ENCODE measurements at places on chromosomes 3 and 15.
A peak's percentile ranks its signal among the peaks of the same experiment; 100 is the strongest.

- no peak for DNase-seq
Measured at GRCh38 chr3:143314251-143315093, 194.9 kb downstream of the CHST2 start.

GRCh38 chr3:17946619-17947018, 204.2 kb upstream of the TBC1D5 start:
- no peak for DNase-seq

- DNase-seq = no peak
Measured at GRCh38 chr3:43061101-43061895, 44.6 kb downstream of the POMGNT2 start.

- no peak for DNase-seq
Measured at GRCh38 chr3:16842272-16843270, 42.2 kb upstream of the PLCL2 start.

DNA sequence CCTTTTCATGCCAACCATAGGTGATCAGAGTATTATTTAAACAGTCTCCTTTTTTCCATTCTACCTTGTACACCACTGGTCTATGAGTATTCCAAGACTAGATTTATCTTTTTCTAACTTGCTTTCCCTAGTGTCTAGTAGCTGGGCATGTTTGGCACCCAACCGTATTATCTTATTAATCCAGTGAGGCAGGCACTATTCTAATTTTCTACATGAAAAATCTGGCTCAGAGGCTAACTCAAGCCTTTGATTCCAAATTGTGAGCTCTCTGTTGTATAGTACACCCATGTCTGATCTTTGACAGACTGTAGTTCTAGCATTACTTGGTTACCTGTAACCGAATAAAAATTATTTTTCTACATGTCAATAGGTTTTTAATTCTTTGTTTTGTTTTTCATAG, 76.7 kb upstream of the PLXND1 start:
- DNase-seq = no peak

DNA sequence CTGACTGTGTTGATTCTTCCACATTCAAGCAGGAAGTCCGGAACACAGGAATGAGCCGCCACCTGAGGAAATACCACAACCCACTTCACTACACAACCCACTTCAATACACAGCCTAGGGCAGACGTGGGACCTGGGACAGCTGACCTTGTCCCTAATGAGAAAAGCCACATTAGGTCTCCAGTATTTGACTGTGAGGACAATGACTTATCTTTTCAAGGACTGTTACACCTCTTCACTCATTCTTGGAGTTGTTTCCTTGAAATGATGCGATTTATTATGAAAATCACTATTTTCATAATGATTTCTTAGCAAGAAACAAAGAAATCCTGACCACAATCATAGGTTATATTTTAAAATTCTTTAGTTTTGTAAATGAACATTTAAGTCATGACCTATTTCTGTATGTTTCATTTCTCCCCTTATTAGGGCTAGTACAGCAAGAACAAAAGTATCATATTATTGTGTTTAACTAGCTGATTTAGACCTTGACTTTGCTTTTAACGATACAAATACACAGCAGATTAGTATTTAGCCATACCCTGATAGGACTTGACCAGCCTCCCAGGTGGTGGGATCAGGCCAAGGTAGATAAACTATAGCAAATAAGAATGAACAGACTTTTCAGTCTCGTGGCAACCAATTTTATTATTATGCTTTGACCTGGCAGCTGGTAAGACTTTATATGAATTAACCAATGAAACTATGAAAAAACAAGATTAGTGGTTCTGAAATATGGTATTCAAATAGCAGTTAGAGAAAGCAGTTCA, 6.0 kb downstream of the RAB27A start:
- no peak for DNase-seq

DNA sequence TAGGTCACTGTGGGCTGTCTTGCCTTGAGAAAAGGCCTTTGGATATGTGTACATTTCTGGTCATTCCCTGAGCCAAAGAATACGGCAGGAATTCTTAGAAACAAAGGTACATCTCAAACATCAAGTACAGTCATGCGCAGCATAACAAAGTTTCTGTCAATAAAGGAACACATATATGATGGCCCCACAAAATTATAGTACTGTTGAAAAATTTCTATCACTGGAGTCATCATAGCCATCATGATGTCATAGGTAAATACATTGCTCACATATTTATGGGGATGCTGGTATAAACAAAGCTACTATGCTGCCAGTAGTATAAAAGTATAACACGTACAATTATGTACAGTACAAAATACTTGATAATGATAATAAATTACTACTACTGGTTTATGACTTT, 38.9 kb upstream of the NECTIN3 start:
- no peak for DNase-seq

DNA sequence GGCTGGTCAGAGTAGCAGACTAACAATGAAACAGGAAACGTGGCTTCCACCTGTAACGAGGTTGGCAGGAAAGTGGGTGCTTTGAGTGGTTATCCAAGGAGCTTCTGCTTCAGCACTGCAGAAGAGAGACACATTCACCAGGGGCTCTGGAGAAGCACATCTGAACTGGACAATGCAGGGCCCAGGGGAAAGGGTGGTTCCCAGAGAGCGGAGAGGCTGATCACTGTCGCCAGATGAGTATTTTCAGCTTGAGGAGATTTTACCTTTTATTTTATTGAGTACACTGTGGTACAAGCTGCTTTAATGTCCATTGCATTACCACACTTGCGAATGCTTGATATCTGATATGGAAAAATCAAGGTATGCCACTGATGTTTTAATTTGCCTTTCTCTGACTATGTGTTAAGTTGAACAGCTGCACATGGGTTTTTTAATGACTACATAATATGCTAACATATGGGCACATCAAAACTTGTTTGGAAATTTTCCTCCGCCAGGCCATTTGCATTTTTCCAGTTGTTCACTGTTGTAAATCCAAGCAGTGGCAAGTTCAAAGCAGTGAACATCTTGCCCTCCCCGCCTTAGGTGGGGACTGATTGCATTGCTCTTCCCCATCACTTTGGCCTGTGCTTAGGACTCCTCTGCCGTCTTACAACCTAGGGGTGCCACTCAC, 52.1 kb downstream of the LRTM1 start:
- DNase-seq = no peak

GRCh38 chr3:136149667-136150066, 46.5 kb downstream of the MSL2 start:
- peak; percentile 46 for DNase-seq

GRCh38 chr3:190425833-190426232, 23.9 kb downstream of the TMEM207 start:
- no peak for DNase-seq

- peak; percentile 79 for DNase-seq
Measured at GRCh38 chr15:74620636-74621545, 5.3 kb downstream of the CLK3 start.

DNA sequence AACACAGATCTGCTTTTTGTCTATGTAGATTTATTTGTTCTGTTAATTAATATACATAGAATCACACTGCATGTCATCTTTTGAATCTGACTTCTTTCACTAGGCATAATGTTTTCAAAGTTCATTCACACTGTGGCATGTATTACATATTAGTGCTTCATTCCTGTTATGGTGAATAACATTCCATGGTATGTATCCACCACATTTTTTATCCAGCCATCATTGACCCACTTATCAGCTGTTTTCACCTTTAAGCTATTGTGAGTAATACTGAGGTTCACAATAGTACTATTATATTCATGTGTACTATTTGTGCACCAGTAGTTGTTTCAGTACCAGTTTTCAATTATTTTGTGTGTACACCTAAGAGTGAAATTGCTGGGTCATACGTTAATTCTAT, 230.6 kb upstream of the CNTN3 start:
- DNase-seq = peak; percentile 0

DNA sequence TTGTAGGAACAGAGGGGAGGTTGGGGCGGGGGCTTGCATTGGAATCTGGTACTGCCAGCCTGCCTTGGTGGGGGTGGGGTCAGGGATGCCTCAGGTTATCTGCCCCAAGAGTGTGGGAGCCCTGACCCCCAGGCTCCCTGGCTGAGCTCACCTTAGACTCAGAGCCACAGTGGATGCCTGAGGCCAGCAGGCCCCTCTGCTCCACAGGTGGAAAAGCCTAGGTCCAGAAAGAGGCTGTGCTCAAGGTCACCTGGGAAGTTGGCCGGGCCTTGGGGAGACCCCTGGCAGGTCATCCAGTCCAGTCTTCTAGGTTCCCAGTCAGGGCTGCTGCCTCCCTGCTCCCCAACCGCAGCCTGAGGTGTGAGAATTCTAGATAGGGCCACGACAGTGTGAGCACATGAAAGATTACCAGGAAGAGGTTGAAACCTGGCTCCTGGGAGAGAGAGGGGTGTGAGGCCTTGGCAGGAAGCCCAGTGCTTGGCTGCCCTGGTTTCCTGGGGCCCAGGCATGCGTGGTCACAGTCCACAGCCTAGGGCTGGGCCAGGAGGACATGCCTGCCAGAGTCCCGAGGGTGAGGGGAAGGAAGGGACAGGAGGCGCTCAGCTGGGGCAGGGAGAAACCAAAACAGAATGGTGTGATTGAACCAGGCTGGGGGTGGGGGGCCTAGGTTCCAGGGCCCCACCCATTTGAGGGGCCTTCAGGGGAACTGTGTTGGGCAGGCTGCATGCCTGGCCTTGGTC, 4.9 kb downstream of the HDAC11 start:
- DNase-seq = peak; percentile 72

DNA sequence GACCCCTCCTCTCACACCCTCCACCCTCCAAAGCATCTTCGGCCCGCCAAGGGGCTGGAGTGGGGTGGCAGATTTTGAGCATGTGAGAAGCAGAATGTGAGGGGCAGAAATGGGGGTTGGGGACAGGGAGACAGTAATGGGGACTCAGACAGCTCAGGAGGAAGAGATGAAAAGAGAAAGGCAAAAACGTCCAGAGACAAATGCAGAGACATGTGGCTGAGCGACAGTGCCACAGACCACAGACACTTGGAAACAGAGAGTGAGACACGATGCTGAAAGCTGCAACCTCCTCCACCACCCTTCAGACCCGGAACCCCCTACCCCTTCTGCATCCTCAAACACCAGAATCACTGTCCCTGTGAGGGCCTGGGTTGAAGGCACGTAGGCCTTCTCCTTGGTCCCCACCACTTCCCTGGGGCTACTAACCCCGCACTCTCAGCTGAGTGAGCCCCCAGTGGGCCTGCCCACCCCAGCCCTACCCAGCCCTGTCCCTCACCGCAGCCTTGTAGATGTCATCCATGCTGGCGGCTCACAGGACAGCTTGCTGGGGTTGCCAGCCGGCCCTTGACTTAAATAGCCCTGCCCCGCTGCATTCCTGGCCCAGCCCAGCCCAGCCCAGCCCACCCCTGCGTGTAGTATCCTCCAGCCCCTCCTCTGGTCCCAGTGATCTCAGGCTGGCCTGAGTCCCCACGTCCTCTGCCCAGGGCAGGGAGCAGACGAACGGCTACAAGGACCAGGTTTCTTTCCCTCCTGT, at the start of gene TNNC1:
TSS of gene TNNC1 (minus strand) at position 546 of the 754 bp plus-strand sequence. CDS start at position 520, 26 bp downstream.
- no peak for DNase-seq

DNA sequence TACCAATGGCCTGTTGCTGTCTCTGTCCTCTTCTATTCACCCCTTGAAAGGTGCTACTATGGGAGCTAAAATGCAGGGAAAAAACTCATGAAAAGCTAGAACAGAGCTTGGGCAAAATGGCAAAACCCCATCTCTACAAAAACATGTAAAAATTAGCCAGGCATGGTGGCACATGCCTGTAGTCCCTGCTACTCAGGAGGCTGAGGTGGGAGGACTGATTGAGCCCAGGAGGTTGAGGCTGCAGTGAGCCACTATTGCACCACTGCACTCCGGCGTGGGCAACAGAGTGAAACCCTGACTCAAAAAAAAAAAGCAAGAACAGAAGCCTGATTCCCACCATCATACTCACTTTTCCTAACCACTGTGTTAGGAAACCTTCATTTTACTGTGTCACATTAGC, 1.9 kb downstream of the MAP4 start:
- no peak for DNase-seq

DNA sequence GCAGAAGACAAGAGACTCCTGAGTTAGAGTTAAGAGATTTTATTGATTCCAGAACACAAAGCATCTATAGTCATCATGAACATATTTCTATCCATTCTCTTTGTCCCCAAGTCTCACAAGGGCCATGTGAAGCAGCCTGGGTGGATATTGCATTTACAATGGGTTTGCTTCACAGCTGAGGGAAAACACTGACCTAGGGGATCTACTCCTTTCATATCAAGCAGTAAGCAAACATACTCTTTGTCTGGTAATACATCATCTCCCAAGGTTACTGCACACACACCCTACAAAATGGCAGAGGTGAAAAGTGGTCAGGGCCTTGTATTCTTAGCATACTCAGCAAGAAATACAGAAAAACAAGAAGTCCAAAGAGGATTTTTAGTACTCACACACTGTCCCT, 267.7 kb upstream of the BCHE start:
- no peak for DNase-seq

GRCh38 chr3:732326-732928, 360.4 kb upstream of the CNTN6 start:
- no peak for DNase-seq

DNA sequence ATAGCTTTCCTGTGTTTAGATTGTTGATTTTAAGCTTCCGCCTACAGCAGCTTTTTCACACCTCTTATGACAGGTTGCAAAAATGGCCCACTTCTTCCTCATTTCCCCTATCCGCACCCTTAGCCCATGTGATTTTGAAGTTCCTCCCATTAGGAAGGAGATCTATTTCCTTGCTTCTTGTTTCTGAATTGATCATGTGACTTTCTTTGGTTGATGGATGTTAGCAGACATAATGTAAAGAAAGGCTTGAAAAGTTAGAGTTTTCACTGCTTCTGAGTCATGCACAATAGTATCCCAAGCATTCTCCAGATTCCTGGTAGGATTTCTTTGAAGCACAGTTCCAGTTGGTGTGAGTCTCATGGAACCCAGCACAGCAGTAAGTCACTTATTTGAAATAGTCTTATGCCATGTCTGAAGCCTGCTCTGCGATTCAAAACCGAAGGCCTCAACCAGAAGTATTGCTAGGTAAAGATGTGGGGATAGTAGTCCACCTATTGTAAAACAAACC, 76.6 kb downstream of the EDEM1 start:
- DNase-seq = peak; percentile 2

DNA sequence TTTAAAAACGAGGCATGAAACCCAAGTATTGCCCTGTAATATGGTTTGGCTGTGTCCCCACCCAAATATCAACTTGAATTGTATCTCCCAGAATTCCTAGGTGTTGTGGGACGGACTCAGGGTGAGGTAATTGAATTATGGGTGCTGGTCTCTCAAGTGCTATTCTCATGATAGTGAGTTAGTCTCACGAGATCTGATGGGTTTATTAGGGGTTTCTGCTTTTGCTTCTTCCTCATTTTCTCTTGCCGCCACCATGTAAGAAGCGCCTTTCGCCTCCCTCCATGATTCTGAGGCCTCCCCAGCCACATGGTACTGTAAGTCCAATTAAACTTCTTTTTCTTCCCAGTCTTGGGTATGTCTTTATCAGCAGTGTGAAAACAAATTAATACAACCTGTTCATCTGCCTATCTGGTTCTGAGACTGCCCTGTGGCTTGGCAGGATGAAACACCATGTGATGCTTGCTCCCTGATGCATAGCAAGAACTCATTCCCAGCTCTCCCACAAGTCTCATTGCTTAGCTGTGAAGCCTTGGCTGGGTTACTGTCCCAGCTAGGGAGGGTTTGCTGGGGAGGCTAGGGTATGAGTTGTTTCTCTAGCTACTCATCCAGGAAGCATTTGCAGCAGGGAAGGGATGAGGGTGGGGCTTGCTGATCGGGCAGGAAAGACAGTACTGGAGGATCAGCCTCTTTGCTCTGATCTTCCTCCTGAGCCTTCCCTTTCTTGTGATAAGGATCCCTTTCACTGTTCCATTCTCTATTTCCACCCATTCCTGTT, 3.7 kb upstream of the SQOR start:
- DNase-seq = peak; percentile 74
